ENCODE measurements at places on chromosomes 11 and 22. TPM values are rescaled to one million over a fixed set of nuclear protein-coding genes. Genes with fewer than 3 reads are reported as not detected.

DNA sequence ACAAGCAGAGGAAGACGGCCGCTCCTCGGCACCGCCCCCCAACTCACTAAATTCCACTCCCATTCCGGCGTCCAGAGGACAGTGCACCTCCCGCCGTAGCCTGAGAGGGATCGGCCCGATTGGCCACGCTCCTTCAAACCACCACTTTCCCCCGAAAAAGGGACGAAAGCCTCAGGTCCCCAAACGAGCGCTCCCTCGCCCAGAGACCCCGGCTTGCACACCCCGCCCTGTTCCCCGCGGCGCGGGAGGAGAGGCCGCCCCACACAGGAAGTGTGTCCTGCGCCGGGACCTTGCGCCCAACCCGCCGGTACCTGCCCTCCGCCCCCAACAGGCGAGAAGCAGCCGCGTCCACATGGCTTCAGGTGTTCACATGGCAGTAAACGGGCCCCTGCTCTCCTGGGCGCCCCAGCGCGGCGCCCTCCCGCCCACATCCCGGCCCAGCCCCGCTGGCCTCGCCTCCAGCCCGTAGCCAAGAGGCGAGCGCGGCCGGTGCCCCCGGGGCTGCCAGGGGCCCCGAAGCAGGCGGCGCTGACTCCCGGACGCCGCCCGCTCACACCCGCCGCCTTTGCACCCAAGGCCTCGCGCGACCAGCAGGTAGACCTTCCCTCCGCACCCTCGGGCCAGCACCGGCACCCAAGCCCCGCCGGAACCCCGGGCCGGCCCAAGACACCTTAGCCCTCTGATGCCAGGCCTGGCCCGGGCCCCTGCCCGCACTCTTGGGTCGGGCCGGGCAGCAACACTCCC is 849 bp downstream of the TCF20 start:
- no peaks in the 10 kb centered on the region for H3K36me3 ChIP-seq
- no peaks in the 10 kb centered on the region for H3K27me3 ChIP-seq
- peak overlapping the region; percentile 78 for H3K27ac ChIP-seq

GRCh38 chr11:120054753-120055045 is 83.2 kb downstream of the TRIM29 start:
- H3K36me3 ChIP-seq: no peaks in the 10 kb centered on the region
- peaks cover 2% of the 10 kb centered on the region for H3K27me3 ChIP-seq
- no peak overlapping the region for H3K4me3 ChIP-seq
- no peak for DNase-seq
- no peaks in the 10 kb centered on the region for H3K4me1 ChIP-seq

DNA sequence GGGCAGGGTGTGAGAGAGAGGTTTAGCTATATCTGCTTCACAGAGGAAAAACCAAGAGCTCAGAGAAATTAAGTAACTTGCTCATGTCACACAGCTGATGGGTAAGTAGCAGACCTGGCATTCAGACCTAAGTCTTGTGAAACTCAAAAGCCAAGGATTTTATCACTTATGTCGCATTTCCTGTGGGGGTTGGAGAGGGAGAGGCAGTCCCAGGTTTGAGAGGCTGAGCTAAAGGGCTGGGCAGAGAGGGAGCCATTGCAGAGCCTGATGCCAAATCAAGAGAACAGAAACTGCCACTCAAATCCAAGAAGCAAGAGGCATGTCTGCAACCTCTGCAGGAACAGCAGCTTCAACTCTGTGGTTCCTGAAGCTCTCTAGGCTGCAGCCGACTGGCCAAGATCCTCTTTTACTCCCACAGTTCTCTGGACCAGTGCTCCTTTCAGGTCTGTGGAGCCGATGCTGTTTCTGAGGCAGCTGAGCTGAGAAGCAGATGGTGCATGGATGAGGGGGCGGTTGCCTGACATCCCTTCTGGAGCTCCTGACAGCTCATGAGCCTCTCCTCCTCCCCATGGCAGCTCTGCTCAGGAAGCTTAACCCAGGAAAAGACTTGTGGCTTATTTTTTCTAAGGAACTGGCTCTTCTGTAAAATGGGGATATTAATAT is 47.6 kb upstream of the NAV2 start:
- no peaks in the 10 kb centered on the region for H3K27me3 ChIP-seq
- no peak overlapping the region for H3K4me3 ChIP-seq
- H3K4me1 ChIP-seq: no peaks in the 10 kb centered on the region
- no peak overlapping the region for H3K27ac ChIP-seq
- H3K36me3 ChIP-seq: no peaks in the 10 kb centered on the region

GRCh38 chr11:58771458-58771855 is 39.7 kb upstream of the GLYAT start:
- no peaks in the 10 kb centered on the region for H3K27me3 ChIP-seq
- H3K4me1 ChIP-seq: no peaks in the 10 kb centered on the region
- no peaks in the 10 kb centered on the region for H3K36me3 ChIP-seq
- no peak for DNase-seq
- H3K4me3 ChIP-seq: no peak overlapping the region

- no peaks in the 10 kb centered on the region for H3K27me3 ChIP-seq
- DNase-seq: no peak
- no peak overlapping the region for H3K27ac ChIP-seq
- no peak overlapping the region for H3K4me3 ChIP-seq
Observed at GRCh38 chr11:131776211-131776610, 405.8 kb downstream of the NTM start.

Gene KIF18A
- total RNA-seq: not detected
